ENCODE measurements at places on chromosomes 12 and 14. TPM values are rescaled to one million over a fixed set of nuclear protein-coding genes. Genes with fewer than 3 reads are reported as not detected.

FOXN4 gene
- polyA plus RNA-seq: not detected

RFLNA gene
- not detected for polyA plus RNA-seq

UNG gene
- 14.9 TPM for polyA plus RNA-seq

CACNB3 gene
- 0.17 TPM for polyA plus RNA-seq

DDN gene
- polyA plus RNA-seq: 0.20 TPM

FOXM1 gene
- polyA plus RNA-seq: 0.08 TPM

OTOGL gene
- polyA plus RNA-seq: not detected

ETFBKMT gene
- polyA plus RNA-seq: 0.50 TPM

C12orf56 gene
- not detected for polyA plus RNA-seq

MYF6 gene
- polyA plus RNA-seq: 1.1 TPM

PXMP2 gene
- 6.2 TPM for polyA plus RNA-seq

LMNTD1 gene
- not detected for polyA plus RNA-seq

AICDA gene
- polyA plus RNA-seq: not detected

CCND2 gene
- polyA plus RNA-seq: 6.2 TPM

TAS2R19 gene
- 0.93 TPM for polyA plus RNA-seq

EPYC gene
- polyA plus RNA-seq: not detected

MAP3K9 gene
- polyA plus RNA-seq: 6.4 TPM

RTRAF gene
- 179 TPM for polyA plus RNA-seq

ESPL1 gene
- polyA plus RNA-seq: not detected

GPX2 gene
- polyA plus RNA-seq: not detected

SERPINA10 gene
- polyA plus RNA-seq: not detected

REC8 gene
- 6.2 TPM for polyA plus RNA-seq

RNASE7 gene
- polyA plus RNA-seq: not detected

RDH5 gene
- 3.1 TPM for polyA plus RNA-seq

INHBE gene
- not detected for polyA plus RNA-seq

MYL2 gene
- polyA plus RNA-seq: not detected

SIX4 gene
- polyA plus RNA-seq: not detected

ZDHHC22 gene
- polyA plus RNA-seq: not detected

SVOP gene
- not detected for polyA plus RNA-seq

HVCN1 gene
- polyA plus RNA-seq: 654 TPM

SMIM41 gene
- not detected for polyA plus RNA-seq

SLC5A8 gene
- polyA plus RNA-seq: not detected

STYK1 gene
- polyA plus RNA-seq: not detected

PDZRN4 gene
- polyA plus RNA-seq: not detected

HCAR1 gene
- not detected for polyA plus RNA-seq

TAS2R7 gene
- not detected for polyA plus RNA-seq

HIP1R gene
- 39.9 TPM for polyA plus RNA-seq

CACNA2D4 gene
- polyA plus RNA-seq: 3.1 TPM

HOXC5 gene
- not detected for polyA plus RNA-seq

GRIN2B gene
- not detected for polyA plus RNA-seq

HCAR3 gene
- polyA plus RNA-seq: not detected

RIMBP2 gene
- polyA plus RNA-seq: not detected

NTN4 gene
- not detected for polyA plus RNA-seq

APOF gene
- polyA plus RNA-seq: not detected

CD4 gene
- polyA plus RNA-seq: 1.4 TPM

MIPOL1 gene
- not detected for polyA plus RNA-seq

CMA1 gene
- not detected for polyA plus RNA-seq

MSI1 gene
- not detected for polyA plus RNA-seq

Data from naive B cell (primary cell).